Substantia nigra (tissue), 51 donors: ENCODE measurements at places on chromosomes 2 and 18.
A peak's percentile ranks its signal among the peaks of the same experiment; 100 is the strongest.

- DNase-seq = no peak
Observed at GRCh38 chr2:229674830-229675530, 39.4 kb downstream of the DNER start.

DNA sequence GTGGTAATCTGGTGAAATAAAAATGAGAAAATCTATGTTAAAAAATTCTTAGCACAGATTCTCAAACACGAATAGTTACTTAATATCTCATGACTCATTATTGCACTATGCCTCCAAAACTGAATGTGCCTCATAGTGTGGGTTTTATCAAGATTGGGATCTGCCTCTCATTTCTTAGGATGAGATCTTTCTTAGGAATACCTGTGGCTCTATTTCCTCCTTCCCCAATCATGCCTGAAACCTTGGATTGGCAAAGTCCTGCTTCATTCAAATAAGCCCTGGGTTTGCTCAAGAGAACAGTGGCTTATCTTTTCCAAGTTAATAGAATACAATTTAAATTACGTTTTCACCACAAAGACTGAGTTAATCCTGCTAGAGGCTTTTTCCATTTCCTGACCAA lies 100.3 kb downstream of the DPP10 start:
- DNase-seq = no peak

DNA sequence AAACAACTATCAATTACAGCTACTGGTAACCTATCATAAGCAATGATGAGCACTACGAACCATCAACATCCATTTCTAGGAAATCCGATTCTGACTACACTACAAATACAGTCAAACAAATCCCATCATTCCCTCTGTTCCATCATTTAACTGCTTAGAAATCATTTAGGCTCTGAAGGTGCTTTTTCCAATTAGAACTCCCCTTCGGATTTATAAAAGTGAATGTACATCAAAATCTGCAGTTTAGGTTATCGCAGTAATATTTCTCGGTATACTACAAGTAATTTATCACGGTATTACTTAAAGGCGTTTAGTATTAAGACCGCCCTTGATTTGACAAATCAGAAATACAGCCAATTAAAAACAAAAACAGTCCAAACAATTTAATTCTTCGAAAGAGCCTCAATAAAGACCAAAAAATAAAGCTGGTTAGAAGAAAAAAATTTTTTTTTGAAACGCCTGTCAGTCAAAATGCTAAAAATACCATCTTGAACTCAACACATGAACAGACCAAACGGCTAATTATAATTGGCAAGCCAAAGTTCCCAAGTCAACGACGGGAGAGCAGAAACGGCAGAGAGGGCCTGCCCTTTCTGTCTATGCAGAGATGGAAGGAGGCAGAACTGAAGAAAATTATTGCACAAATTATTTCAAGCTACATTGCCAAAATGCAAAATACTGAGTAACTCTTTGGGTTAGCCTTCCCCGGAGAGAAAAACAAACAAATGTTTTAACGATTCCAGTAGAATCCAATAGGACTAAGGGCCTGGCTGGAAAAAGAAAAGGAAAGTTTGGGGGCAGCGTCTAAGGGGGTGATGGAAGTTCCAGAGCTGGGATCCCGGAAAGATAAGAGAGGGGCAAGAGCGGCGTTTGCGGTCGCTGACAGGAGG lies 1.2 kb downstream of the VPS54 start:
- no peak for DNase-seq

GRCh38 chr2:174603280-174603679 lies 5.7 kb upstream of the WIPF1 start:
- peak; percentile 71 for DNase-seq

GRCh38 chr2:12318427-12319057 lies 398.2 kb upstream of the TRIB2 start:
- no peak for DNase-seq

DNA sequence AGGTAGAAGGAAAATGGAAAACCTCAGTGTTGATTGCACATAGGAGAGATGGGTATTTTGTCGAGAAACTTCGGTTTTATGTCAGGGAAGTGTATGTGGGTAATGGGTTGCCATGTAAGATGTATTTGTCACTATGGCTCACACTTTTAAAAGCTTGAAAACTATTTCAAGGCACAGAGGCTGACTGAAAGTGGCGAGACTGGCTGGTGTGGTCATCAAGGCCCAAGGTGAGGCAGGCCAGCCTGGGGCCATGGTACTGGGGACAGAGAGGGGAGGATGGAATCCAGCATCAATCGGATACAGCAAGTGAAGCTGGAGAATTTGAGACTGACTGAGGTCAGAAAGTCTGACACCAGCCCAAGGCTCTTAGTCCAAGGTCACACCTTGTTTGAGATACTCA lies 77.2 kb upstream of the MCFD2 start:
- no peak for DNase-seq

- DNase-seq = no peak
Observed at GRCh38 chr2:122412360-122412759, 656.9 kb downstream of the TSN start.

DNA sequence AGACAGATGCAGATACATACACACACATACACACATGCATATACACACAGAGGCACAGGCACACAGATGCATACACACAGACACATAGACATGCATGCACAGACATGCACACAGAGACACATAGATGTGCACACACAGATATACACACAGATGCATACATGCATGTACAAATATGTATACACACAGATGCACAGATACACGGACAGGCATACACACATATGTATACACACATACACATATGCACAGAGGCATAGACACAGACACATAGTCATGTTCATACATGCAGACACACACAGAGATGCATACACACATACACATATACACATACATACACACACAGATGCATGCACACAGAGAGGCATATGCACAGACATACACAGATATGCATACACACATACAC lies 437.3 kb upstream of the SMIM21 start:
- no peak for DNase-seq
